NCI-H2107 (cell line): ENCODE measurements at places on chromosomes 12 and 14.
A peak's percentile ranks its signal among the peaks of the same experiment; 100 is the strongest.

DNA sequence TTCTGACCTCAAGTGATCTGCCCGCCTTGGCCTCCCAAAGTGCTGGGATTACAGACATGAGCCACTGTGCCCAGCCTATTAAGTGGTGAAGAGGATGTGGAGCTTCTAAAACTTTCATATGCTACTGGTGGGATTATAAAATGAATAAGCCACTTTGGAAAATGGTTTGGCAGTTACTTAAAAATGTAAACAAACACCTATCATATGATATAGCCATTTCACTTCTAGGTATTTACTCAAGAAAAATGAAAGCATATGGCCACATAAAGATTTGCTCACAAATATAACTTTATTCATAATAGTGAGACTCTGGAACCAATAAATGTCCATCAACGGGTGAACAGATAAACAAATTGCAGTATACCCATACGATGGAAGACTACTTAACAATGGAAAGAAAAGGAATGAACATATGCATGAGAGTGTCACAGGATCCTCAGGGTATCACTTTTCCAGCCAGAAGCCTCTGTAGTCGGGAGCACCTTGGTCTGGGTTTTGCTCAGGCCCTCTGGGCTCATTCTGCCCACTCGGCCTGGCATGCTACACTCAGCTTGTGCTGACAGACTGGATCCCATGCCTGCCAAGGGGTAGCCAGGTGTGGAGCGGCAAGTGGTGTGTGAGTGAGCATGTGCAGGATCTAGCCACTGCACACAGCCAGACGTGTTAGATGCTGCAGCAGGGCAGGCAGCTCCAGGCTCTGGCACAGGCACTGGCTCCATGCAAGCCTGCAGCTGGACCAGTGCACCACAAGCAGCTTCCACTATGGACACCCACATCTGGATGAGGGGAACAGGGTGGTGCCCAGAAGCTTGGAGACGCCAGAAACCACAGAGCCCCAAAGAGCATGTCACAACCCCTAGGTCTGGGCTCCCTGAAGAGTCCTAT, 213.2 kb upstream of the DIO3 start:
- DNase-seq, result no peak

DNA sequence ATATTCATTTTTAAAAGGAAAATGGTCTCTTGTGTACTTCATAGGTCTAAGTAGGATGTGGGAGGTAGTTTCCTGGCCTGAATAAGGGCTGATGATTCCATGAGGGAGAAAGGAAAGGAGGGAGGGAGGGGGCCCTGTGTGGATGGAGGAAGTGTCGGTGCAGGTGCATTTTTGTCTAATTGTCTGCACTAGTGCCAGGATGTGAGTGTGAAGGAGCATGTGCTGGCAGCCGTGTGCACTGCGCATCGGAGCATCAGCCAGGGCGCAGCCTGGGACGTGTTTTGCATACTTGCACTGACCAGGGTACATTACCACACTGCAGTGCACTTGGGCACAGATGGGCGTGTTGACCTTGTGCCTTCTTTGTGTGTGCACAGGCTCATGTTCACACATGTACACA, 29.2 kb downstream of the SMUG1 start:
- no peak for DNase-seq

DNA sequence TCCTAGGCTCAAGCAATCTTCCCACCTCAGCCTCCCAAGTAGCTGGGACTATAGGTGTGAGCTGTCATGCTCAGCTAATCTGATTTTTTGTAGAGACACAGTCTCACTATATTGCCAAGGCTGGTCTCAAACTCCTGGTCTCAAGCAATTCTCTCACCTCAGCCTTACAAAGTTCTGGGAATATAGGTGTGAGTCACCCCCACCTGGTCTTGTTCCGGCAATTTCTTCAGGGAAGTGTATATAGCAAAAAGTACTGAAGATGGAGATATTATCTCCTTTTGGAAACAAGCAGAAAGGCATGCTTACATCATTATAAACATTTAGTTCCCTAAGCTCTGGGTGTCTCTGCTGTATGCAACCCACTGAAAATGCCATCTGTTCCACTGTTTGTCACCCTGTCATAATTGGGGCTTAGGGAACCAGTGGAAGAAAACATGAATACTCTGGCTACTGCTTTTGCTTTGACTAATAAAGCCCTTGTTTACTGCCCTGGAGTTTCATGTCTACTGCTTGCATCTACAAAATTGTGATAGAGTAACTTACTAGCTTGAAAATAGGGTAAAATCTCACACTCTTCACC, 940.2 kb downstream of the GALC start:
- no peak for DNase-seq

DNA sequence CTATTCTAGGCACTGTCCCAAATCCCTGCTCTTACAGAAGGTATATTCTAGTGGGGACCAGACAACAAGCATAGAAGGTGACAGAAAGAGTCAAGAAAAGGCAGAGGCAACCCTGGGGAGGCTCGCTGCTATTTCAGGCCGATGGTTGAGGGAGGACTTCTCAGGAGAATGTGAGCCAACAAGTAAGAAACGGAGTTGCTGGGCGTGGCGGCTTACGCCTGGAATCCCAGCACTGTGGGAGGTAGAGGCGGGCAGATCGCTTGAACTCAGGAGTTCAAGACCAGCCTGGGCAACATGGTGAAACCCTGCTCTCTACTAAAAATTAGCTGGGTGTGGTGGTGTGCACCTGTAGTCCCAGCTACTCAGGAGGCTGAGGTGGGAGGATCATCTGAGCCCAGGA, 4.7 kb upstream of the GOLGA3 start:
- DNase-seq, result no peak

DNA sequence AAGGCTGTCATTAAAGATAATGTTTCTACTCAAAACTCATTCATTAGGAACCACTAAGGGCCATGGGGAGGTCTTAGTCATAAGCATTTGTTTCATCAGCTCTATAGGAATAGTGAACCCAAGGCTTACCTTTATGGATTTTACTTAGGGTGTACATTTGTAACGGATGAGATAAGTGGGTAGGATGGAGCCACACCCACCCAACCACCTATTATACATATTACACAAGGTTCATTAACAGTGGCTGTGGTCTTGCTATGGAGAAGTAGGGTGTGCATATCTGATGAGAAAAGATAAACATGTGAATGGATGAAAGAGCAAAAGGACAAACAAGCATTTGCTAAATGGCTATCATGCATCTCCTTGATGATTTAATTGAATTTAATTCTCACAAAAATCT, 39.6 kb upstream of the ITPR2 start:
- DNase-seq, result peak; percentile 34

- no peak for DNase-seq
These were observed 92.5 kb downstream of the DPF3 start for GRCh38 chr14:72801381-72801812.

- DNase-seq, result no peak
These were observed 6.0 kb upstream of the GPR84 start for GRCh38 chr12:54370171-54370730.

GRCh38 chr12:51103977-51104376, 20.6 kb upstream of the CSRNP2 start:
- no peak for DNase-seq

- DNase-seq, result no peak
These were observed 114.0 kb downstream of the ETNK1 start for GRCh38 chr12:22738945-22739344.
